Stimulated activated CD4-positive, alpha-beta T cell treated with anti-CD3 and anti-CD28 coated beads, Interleukin-4, amount 100 ng/mL, for 1 hour (primary cell): ENCODE measurements at places on chromosomes 2 and 18.

DNA sequence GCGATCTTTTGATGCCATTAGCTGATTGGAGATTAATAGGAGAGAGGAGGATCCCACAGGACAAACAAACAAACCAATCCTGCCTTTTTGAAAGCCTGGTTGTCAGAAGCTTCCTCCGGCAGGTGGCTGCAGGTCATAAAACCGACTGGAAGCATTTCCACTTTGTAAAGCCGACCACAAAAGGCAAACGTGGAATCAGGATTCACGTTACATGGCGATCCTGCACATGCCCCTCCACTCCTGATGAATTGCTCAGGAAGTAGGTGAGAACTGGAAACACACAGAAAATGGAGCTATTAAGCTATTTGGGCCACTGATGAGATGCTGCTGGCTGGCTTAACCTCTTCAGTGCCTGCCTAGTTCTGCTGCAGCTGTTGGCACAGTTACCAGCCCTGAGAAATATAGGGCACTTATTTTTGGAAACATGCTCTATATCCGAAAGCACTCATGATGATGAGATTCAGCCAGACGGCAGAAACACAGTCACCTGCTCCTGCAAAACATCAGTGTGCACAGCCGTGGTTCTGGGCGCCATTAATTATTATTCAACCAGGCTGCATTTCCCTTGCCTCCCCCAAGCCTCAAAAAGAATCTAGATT, 110.3 kb upstream of the ST6GAL2 start:
- DNase-seq, result no peak

DNA sequence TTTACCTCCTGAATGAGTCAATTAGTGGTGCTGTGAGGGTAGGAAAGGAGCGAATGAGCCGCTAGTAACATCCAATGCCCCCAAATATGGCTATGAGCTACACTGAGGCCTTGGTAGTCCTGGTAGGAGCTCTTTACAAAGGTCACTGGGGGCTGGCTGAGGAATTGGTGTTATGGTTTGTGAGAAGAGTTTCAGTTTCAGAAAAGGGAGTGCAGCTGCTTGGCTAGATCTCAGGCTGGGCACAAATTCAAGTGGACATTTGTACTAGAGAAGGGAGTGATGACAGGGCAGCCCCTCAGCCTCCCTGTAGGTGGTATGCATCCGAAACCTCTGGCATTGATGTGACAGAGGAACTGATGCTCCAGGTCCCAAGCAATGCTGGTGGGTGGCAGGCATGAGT, 13.9 kb upstream of the PAIP2B start:
- no peak for DNase-seq

GRCh38 chr2:72140621-72140960, 7.1 kb downstream of the CYP26B1 start:
- no peak for DNase-seq

- DNase-seq, result no peak
Measured at GRCh38 chr2:112938904-112939303, 27.9 kb downstream of the IL37 start.

- DNase-seq, result no peak
Measured at GRCh38 chr2:199471443-199472057, 13.8 kb upstream of the SATB2 start.

GRCh38 chr18:23211146-23211545, 75.9 kb downstream of the CABLES1 start:
- no peak for DNase-seq

- DNase-seq, result no peak
Measured at GRCh38 chr2:168986398-168986943, 44.7 kb downstream of the ABCB11 start.

DNA sequence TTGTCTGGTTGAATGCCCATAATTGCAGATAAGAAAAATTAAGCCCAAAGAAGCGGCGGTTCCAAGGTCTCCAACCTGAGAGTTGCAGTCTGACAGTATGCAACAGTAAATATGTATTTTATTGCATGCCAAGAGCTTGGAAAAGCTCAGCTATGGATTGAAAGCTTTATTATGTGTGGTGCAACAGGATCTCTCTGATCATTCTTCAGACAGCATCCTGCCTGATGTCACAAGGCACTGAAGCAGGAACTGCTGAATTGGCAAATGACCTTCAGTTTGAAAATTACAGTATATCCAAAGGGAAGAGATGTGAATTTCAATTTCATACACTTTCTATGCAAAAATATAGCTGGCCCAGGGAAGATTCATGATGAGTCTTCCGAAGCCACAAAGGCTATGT, 42.5 kb downstream of the DOCK10 start:
- no peak for DNase-seq

DNA sequence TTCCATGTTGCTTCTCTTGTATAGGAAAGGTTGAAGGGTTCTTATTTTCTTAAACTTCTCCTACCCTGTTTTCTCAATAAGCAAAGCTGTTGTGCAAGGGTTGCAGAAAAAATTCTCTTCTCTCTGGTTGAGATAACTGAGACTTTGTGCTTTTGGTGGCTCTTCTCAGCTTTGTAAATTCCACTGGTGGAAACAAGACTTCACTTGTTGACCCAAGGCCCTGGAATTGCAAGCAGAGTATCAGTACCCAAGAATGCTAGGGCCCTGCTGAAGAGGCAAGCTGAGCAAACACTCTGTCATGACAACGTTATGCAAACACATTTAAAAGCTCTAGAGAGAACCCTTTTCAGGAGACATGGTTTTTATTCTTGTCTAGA, 294.7 kb upstream of the EPAS1 start:
- no peak for DNase-seq

DNA sequence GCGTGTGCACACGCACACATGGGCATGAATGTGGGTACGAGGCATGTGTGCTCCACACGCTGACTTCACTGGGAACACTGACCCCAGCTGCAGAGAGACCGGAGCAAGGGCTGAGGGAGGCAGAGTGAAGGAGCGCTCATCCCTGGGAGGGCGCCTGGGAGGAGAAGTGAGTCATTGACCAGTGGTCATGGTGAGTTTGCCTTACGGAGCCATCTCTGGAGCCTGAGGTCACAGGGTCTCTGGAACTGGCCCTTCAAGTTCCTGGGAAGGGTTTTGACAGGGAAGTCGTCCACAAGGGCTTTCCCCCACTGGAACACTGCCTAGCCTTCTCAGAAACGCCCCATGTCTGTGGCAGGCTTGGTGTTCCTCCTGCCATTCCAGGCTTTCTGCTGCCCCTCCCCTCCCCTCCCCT, 14.3 kb upstream of the TMEM185B start:
- DNase-seq, result no peak

DNA sequence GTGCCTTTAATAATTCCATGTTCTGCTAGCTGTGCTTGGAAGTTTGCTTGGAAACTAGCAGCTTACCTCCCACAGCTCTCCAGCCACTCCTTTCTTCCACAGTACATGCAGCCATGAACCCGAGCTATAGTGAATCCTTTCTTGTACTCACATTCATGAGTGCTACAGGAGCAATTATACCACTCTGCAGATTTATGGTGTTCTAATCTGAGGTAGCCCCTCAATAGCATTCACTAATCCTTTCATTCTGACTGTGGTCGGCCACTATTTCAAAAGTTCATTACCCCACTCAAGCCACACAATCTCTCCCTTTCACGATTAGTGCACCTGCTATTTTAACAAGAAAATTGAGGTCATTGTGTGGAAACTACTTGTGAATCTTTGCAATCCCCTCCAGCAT, 53.2 kb downstream of the CSRNP3 start:
- no peak for DNase-seq
